ENCODE measurements at places on chromosomes 6 and 20.

- DNase-seq = no peak
Measured at GRCh38 chr6:118719351-118720124, 68.1 kb upstream of the CEP85L start.

- no peak for DNase-seq
Measured at GRCh38 chr6:144197919-144198318, 47.6 kb downstream of the STX11 start.

- no peak for DNase-seq
Measured at GRCh38 chr20:40685349-40685748, 3.7 kb downstream of the MAFB start.

DNA sequence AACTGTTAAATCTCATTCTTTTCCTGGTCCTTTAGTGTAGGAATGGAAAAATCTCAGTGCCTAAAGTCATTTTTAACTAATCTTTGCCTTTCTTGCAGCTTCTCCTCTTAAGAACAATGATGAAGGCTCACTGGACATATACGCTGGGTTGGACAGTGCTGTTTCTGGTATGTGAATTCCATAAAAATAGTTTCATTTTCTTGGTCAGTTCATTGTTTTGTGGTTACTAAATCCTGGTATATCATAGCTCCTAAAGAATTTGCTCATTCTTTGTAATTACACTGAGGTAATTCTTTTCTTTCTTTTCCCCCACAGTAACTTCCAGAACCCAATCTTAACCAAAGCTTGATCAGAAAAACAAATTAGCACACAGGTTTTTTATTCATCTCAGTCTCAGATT, 23.4 kb downstream of the CASP8AP2 start:
- no peak for DNase-seq

Measured in stimulated activated CD8-positive, alpha-beta memory T cell treated with anti-CD3 and anti-CD28 coated beads, Interleukin-2, amount 100 ng/mL, for 1 hour (primary cell).